HFF-Myc (cell line): ENCODE measurements at places on chromosomes 7 and 10.

DNA sequence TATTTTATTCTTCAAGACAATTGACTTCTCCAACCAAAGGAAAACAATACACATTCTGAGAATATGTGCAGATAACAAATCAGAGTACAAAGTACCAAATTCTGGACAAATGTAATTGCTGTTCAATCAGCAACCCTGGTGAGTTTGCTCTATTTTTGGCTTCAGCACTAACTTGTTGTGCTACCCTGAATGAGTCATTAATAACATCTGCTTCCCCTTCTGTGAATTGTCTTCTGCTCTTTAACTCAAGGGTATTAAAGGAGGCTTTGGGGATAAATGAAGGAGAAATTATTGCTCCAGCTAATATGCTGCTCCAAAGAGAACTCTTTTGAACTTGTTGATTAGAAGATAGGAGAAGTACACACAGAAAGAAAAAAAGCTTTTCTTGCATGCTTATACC is 459.3 kb downstream of the HTR7 start:
- no peak for DNase-seq

- no peak for DNase-seq
These were observed 21.5 kb upstream of the NUDCD3 start for GRCh38 chr7:44511863-44512468.

- no peak for DNase-seq
These were observed 647.6 kb downstream of the TNS3 start for GRCh38 chr7:46934198-46934825.

- DNase-seq = no peak
These were observed 334.4 kb downstream of the CALN1 start for GRCh38 chr7:72077786-72078185.

DNA sequence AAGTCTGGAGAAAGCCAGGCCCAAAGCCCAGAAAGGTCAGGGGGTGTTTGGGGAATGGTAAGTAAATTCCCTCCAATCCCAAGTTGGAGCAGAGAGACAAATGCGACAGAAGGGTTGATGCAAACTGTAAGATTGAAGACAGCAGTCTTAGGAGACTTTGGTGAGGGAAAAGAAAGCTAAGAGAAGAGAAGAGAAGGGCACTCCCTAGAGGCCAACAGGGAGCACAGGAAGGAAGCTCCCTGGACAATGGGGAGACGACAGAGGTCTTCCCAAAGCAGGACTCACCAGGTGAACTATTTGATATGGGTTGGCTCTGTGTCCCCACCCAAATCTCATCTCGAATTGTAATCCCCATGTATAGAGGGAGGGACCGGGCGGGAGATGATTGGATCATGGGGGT is 151.5 kb downstream of the KIF20B start:
- DNase-seq = no peak

- no peak for DNase-seq
These were observed 7.6 kb downstream of the NDST2 start for GRCh38 chr10:73803680-73804286.

DNA sequence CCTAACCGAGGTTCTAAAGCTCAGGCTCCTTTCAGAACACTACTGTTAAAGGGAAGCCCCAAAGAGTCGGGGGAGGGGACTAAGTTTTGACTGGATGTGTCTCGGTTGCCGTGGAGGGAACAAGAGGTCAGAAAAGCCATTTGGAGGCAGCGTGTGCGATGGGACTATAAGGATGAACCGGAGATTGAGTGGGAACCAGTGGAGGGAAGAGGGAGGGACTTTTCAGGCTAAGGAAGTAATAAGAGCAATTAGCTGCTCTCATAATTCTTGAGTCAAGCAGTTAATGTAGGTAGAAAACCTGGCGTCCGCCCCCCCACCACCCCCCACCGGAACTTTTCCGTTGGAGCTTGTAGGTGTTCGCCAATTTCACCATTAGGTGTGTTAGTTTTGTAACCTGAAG is 491 bp upstream of the AKAP9 start:
- DNase-seq = no peak

GRCh38 chr7:142481548-142481947 is 223.7 kb upstream of the PRSS58 start:
- no peak for DNase-seq

GRCh38 chr10:124220547-124220946 is 127.1 kb upstream of the CHST15 start:
- no peak for DNase-seq

DNA sequence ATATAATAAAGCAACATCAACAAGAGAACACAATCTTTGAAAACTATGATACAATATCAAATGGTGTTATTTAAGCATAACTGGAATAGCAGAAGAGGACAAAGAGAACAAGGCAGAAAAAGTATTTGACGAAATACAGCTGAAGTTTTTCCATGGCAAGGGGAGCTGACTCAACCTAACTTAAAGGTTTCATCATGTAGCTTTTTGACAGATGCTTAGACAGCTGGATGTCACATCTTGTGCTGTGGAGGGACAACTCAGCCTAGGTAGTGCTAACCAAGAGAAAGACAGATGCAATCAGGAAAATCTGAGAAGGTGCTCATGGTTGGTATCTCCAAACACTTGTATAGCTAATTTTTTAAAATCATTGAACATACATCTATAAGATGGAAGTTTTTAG is 208.2 kb downstream of the TFEC start:
- no peak for DNase-seq

DNA sequence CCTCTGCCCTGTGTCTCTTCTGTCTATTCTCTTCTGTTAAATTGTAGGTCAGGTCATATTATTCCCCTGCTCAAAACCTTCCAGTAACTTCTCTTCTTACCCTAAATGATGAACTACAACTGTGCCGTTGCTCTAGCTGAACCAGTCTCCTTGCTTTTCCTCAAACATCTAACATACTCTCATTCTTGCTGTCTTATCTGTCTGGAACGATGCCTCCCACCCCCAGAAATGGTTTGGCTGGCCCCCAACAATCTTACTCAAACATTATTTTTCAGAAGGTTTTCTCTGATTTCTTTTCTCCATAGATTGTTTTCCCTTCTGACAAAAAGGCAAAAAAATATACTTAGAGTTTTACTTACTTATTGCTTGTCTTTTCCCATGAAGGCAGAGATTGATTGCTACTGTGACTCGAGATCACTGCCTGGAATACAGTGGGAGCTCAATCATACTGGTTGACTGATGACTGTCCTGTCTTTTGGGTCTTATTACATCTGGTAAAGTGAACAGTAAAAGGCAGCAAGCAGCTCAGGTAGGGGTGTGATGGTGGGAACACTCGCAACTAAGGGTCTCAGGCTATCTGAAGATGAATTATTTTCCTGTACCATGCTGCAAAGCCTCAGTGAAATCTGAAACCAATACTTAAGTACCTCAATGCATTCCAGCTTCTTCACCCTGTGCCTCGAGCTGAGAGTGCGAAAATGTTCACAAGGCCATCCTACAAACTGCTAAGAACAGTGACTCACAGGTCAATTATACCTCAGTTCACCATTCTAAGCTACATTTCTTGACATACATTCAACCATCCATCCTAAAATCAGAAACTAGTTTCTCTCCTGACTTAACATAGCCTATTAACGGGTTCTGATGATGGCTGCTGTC is 67.6 kb downstream of the DNMBP start:
- DNase-seq = no peak
